ENCODE measurements at places on chromosomes 3 and 15. TPM values are rescaled to one million over a fixed set of nuclear protein-coding genes. Genes with fewer than 3 reads are reported as not detected.

GRCh38 chr3:170563712-170564423, 22.0 kb downstream of the SLC7A14 start:
- DNase-seq = no peak

ZNF80 gene
- not detected for total RNA-seq

GABRR3 gene
- not detected for total RNA-seq

- no peak for DNase-seq
These were observed 234.2 kb downstream of the TBC1D5 start for GRCh38 chr3:17508180-17508752.

- DNase-seq = no peak
These were observed 23.7 kb upstream of the PRTG start for GRCh38 chr15:55766676-55767075.

DNA sequence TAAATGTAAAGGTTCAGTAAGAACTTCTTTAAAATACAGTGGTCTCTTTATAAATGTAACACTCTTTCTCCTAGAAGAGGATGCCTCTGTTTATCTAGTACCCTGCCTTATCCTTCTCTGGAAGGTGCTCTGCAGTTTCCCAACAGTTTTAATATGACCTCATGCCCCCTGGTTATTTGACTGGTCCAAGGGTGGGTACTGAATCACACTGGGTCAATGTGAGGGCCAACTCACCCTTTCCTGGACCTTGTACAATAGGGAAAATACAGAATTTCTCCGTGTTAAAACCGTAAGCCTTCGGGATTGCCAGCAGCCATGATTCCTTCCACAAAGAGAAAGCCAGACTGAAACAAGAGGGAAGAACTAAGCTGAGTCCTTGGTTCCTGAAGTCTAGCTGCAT, 9.2 kb downstream of the DCBLD2 start:
- no peak for DNase-seq

All from H9 (cell line).